COR-L47 (cell line): ENCODE measurements at places on chromosomes 2 and 18.
A peak's percentile ranks its signal among the peaks of the same experiment; 100 is the strongest.

GRCh38 chr18:24504401-24504800 is 44.0 kb downstream of the HRH4 start:
- DNase-seq: no peak

DNA sequence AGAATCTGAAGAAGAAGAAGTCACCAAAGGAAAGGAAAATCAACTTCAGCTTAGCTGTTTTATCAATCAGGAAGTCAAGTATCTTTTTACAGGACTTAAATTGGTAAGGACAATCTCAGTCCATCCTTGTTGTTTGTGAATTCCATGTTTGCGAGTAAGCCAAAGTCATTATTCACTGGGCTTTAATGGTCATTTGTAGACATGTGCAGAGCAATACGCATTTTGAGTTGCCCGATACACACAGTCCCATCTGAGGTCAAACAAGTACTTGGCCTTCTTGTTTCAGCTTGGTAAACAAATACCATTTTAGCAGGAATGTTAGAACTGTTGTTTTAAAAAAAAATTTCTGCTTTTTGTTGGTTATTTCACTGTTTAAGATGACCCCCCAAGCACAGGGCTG is 40.9 kb downstream of the USP14 start:
- no peak for DNase-seq

GRCh38 chr2:234420408-234420807 is 76.5 kb downstream of the ARL4C start:
- DNase-seq: no peak

DNA sequence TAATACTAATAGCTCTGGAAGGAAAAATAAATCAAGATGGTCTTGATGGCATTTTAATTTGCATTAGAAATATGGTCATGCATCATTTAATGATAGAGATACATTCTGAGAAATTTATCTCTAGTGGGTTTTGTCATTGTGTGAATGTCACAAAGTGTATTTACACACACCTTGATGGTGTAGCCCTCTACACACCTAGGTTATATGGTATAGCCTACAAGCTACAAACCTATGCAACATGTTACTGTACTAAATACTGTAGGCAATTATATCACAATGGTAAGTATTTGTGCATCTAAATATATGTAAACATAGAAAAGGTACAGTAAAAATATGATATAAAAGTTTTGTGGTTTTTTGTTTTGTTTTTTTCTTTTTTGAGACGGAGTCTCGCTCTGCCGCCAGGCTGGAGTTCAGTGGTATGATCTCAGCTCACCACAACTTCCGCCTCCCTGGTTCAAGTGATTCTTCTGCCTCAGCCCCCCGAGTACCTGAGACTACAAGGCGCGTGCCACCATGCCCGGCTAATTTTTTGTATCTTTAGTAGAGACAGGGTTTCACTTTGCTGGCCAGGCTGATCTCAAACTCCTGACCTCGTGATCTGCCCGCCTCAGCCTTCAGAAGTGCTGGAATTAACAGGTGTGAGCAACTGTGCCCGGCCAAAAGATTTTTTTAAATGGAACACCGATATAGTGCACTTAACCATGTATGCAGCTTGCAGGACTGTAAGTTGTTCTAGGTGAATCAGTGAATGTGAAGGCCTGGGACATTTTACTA is 83.7 kb upstream of the UBXN4 start:
- DNase-seq: no peak

DNA sequence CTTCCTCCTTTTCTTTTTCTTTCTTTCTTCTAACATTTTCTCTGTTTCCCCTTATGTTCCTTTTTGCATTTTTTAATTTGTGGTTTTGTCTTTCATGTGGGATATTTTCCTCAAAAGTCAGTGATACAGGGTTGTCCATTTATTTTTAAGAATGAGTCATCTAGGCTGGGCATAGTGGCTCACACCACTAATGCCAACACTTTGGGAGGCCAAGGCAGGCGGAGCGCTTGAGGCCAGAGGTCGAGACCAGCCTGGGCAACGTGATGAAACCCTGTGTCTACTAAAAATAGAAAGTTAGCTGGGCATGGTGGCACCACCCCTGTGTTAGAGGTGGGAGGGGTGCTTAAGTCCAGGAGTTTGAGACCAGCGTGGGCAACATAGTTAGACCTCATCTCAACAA is 35.8 kb downstream of the KATNAL2 start:
- no peak for DNase-seq

DNA sequence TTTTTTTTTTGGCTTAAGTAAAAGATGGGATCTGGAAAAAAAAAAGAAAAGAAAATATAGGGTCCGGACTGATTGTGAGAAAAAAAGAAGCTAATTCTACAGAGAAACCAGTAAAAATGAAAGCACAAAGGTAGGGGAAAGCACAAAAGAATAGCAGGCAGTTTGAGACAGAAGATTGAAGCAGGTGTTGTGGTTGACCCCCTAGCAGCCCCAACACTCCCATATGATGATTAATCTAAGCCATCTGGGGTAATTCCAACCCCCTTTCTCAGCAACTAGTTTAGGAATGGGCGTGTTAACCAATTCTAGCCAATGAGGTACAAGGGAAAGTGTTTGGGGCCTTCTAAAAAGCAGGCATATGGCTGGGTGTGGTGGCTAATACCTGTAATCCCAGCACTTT is 77.0 kb downstream of the MBD2 start:
- no peak for DNase-seq

DNA sequence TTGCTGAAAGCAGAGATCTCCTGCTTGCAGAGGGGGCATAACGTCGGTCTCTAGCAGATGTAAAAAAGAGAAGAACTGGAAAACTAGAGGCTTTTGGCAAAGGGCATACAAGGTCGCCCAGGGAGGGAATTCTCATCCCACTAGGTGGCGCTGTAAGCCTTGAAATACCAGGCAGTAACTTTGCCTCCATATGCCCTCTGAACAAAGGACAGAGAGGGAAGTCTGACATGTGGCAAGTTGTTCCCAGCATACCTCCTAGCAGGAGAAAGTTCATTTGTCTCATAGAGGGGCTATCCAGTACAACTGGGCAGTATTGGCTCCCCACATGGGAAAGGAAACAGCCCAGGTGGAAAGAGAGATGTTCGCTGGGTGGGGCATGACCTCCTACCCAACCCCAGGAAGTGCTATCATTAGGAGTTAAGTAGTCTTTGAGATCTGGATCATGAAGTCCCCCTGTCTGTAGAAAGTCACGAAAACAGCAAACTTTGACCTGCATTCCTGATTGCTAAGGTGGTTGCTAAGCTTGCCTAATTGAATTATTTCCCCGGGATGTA is 39.9 kb downstream of the STK17B start:
- no peak for DNase-seq

- DNase-seq: no peak
Measured at GRCh38 chr18:46402945-46403344, 254.1 kb downstream of the LOXHD1 start.

- DNase-seq: peak; percentile 50
Measured at GRCh38 chr2:10355471-10356438, 53.1 kb downstream of the HPCAL1 start.

GRCh38 chr2:219446101-219446504 is 11.5 kb downstream of the SPEG start:
- DNase-seq: peak; percentile 56
